Activated T-cell treated with anti-CD3 and anti-CD28 coated beads, Interleukin-2, amount 50 U/mL, for 72 hours (primary cell): ENCODE measurements at places on chromosomes 12 and 14. TPM values are rescaled to one million over a fixed set of nuclear protein-coding genes. Genes with fewer than 3 reads are reported as not detected.
A peak's percentile ranks its signal among the peaks of the same experiment; 100 is the strongest.

Gene COA8
- 40.0 TPM for total RNA-seq

Gene NDRG2
- total RNA-seq: 6.3 TPM

Gene CEP170B
- total RNA-seq: 7.9 TPM

Gene KDM2B
- 43.4 TPM for total RNA-seq

Gene CLBA1
- total RNA-seq: 0.79 TPM

DNA sequence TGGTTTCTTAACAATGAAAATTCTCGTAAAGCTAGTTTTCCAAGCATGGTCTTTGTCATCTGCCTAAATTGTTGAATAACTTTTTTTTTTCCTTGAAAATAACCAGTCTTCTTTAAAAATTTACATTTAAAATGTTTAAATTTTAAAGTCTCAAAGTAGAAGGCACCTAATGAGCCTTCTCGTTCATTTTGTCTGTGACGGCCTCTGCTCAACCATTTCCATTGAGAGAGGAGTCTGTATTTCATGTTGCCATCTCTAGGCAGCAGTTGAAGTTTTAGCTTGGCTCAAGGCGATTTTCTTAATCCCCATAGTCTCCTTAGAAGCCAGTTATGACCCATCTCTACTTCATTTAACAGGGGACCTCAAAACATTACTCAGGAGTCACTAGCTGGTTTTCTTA lies 69.1 kb downstream of the PAPOLA start:
- no peak for DNase-seq

GRCh38 chr12:48980389-48980952 lies 2.3 kb downstream of the WNT1 start:
- peak; percentile 48 for DNase-seq

GRCh38 chr14:57686304-57686703 lies 179.6 kb downstream of the SLC35F4 start:
- DNase-seq: no peak

- DNase-seq: no peak
Observed at GRCh38 chr14:75595226-75595625, 16.8 kb downstream of the FLVCR2 start.

GRCh38 chr14:99702115-99702514 lies 18.0 kb downstream of the CYP46A1 start:
- no peak for DNase-seq

DNA sequence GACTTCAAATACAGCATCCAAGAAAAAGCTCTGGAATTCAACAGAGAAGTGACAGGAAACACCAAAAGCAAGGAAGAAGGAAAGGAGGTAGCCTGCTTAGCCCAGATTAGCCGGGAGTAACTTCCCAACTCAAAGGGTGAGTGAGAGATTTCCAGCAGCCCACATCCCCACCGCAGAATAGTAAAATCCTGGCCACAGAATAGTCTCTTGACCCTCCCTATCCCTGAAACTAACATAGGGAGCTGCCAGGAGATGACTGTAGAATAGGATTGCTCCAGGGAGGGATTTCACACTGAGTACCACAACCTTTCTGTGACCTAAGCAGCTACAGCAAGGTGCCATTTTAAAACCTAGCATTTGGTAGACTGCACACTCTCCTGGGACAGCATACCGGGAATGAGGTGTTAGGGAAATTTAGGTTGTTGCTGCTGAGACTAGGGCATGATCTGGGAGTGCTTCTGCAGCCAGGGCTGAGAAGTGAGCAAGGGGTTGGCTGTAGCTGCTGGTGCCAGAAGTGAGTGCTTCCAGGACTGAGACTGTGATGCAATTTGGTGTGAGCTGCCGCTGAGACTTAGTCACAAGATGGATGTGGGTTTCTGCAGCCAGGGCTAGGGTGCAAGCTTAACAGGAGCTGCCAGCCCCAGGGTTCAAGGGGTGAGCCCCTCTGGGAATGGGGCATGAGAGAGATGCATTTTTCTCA lies 66.0 kb downstream of the TMTC3 start:
- DNase-seq: no peak

DNA sequence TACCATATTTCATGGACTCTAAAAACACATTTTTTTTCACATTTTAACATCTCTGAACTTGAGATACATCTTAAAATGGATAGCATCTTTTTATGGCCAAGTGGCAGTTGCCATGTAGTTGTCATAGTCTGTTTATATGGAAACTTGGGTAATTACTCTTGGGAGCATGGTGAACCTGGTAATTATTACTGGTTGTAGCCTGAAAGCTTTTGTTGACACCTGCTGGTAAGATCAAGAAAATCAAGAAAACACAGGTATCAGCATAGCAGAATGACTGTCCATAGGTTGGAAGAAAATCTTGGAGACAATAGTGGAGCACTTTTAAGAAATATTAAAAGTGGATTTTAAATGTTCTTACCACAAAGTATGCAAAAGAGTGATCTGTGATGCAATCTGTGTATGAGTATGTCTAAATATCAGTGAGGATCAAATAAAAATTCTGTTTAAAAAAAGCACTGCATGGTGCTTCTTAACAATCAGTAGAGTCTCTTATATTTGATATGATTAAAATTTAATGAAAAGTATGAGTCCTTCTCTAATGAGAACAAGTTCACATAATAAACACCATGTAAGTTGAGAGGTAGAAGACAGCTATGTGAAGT lies 44.2 kb downstream of the TTC8 start:
- DNase-seq: no peak

DNA sequence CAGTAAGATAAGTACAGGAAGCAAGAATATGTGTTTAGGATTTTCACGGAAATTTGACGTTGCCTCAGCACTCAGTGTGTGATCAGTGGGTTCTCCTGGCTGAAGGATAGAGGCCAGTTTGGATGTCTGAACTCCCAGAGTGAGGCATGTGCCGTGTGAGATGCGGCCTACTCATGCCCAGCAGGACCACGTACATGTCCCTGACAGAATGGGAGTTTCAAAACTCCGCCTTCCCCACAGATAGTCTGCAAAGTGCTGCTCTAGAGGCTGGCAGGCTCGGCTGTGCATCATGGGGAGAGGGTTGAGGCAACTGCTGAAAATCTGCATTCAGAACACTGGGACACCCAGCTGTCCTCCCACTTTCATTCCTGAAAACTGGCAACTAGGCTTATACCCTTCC lies 58.3 kb downstream of the NINJ2 start:
- no peak for DNase-seq

DNA sequence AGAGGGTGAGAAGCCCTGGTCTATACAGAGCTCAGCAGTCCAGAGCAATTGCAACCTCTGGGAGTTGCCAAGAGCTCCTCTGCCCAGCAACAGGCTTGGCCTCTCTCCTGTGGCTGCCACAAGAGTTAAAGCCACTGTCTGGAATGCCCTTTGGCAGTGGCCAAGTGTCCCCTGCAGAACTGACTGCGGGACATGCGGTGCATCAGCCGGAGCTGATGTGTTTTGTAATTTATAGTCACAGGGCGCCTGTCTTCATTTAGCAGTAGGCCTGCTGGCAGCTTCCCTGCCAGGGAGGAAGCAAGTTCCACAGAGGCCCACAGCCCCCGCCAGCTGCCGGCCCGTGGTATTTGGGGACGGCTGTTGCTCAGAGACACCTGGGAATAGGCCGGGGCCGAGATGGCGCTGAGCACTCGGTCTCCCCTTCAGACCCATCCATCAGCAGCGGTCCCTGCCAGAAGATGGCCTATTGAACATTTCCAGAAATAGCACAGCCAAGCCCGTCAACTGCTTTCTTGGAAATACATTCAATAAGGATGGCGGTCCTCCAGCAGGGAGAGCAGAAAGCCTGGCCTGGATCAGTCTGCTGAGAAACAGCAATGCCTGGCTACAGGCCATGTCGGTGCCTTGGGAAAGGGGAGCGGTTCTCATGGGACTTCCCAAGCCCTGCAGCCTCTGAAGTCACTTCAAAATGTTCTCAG lies 217.4 kb downstream of the CRADD start:
- DNase-seq: no peak

DNA sequence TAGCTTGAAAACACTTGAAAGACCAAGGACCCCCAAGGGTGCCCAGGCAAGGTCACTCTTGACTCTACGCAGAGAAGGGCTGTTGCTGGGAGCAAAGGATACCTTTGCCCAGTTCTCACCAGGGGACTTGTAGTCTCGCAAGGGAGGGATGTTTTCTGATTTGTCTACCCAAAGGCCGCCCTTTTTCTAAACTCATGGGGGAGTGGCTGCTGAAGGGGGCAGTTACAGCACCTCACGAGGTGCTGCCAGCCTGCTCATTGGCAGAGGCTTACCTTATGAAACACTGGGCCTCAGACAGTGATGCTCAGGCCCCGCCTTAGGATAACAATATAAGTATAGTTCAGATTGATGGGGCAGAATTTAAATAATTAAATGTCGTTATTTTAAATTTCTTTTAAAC lies 107.0 kb downstream of the ETV6 start:
- no peak for DNase-seq

DNA sequence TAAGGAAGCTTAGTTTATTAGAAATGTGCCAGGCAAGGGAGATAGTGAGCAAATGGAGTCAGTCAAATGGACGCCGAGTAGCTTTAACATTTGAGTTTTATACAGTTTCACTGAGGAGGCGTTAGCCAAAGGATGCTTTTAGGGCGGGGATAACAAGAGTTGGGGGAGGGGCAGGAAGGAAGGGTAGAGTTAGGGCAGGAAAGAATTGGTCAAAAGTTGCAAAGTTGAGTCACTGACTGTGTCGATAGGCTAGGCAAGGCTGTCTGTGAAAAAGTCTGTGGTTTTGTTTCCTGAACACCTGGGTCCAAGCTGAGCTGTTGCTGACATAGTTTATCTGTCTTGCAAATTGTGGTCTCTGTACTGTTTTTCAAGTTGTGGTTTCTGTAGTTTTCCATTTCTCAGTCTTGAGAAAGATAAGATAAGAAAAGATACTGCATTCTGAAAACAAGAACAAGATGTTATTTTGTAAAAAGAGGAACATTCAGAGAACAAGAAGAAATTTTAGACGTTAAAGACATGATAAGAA lies 62.6 kb upstream of the RESF1 start:
- peak; percentile 94 for DNase-seq

DNA sequence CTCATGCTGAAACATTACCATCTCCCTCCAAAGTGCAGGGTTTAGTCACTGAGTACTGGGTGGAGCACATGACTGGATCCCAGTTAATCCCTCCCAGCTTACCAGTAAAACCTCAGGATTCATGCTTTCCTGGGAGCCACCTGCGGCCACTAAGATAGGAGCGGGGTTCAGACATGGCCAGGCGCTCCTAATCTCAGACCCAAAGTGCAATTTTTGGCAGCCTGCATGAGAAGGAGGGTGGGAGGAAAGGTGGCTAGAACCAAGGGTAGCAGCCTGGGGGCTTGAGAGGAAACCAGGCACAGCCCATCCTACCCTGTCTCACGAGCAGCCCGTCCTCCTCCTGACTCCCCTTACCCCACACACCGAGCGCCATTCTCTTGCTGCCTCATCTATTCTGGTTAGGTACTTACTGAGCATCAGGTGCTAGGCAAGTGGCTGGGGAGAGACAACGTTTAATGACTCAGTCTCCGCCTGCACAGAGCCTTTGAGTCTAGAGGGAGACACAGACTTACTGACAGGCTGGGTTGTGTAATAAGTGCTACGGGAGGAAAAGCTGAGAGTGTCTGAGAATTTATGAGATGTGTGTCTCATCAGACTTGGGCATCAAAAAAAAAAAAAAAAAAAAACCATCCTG lies 9.9 kb downstream of the GPRC5A start:
- peak; percentile 28 for DNase-seq
